ENCODE measurements at places on chromosomes 4 and X.

- no peak for DNase-seq
These were observed 135.1 kb downstream of the IRS4 start for GRCh38 chrX:108601276-108601675.

- no peak for DNase-seq
These were observed 1.0 kb downstream of the LRP2BP start for GRCh38 chr4:185394568-185395237.

GRCh38 chrX:46686003-46686645, 72.8 kb downstream of the SLC9A7 start:
- peak; percentile 0 for DNase-seq

GRCh38 chrX:6266041-6266440, 37.4 kb upstream of the NLGN4X start:
- DNase-seq = no peak

- DNase-seq = peak; percentile 78
These were observed 5.0 kb upstream of the NYX start for GRCh38 chrX:41441934-41442823.

DNA sequence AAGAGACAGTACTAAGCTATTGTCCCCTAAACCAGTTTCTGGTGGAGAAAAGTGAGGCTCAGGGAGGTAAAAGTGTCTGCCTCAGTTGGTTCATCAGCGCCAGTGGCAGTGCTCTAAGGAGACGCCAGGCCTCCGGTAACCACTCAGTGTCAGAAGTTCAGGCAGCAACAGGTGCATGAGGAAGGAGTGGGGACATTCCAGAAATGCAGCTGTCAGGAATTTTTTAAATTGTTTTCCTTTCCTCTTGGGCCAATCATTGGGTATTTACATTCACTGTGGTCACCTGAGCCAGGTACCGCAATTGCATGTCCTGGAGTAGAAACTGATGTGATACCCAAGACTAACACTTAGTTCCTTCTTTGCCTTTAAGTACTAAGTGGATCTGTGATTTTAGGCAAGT, 40.2 kb upstream of the HS3ST1 start:
- DNase-seq = no peak

DNA sequence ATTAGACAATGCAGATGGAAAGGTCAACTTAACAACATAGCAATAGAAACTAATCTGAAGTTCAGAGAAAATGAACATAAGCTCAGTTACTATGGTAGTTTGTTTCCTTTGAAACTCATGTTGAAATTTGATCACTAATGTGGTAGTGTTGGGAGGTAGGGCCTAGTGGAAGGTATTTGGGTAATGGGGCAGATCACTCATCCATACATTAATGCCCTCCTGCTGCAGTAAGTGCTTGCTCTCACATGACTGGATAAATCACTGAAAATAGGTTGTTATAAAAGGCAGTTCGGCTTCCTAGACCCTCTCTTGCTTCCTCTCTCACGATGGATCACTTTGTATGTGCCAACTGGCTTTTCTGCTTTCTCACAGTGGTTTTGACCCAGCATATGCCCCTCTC, 567.4 kb upstream of the GALNT7 start:
- DNase-seq = no peak

GRCh38 chr4:183988874-183989273, 83.8 kb downstream of the STOX2 start:
- DNase-seq = no peak

DNA sequence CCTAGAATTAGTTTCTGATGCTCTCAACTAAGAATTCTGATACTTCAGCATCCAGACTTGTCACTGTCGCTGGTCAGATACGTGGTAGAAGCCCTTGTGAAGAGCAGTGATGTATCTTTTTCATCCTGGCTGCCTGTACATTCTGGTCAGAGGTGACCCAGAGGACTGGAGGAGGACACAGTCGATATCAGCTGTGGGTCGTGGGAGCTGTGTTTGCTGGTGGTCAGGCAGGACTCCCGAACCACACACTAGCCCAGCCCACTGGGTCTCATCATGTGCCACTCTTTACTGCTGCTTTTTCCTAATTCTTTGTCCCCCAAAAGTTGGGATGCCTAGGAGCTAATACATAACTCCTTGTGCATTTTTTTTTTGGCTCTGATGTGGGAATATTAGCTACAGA, 6.5 kb downstream of the DCUN1D4 start:
- no peak for DNase-seq

DNA sequence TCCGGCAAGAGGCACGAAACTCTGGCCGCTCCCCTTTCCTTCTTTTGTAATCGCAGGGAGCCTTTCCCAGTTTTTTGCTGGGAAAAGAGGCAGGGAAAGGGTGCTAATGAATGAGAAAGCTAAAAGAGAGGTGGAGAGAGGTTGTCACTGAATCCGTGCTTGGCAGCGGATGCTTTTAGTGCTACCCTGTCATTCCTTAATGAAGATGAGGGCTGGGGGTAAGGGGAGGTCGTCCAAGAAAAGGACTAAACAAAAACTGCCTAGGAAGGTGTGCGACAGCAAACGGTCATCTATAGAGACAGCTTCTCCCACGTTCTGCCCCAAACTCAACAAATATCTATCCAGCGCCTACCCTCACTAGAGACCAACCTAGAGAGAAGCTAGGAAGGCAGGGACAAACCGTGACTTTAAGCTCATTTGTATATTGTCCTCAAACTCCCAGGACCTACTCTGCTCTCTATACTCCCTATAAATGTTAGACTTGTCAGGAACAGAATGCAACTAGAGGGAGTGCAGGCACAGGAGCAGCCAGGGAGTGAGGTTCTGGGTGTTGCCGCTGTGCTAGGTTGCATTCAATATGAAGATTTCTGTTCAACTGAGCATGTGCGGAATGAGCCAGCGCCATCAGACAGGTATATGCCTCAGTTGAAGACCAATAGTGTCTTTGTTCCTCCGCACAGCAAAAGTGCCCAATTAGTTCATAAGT, 777 bp upstream of the CASK start:
- DNase-seq = peak; percentile 4

- DNase-seq = no peak
These were observed 35.6 kb upstream of the CDKN2AIP start for GRCh38 chr4:183408796-183409195.

DNA sequence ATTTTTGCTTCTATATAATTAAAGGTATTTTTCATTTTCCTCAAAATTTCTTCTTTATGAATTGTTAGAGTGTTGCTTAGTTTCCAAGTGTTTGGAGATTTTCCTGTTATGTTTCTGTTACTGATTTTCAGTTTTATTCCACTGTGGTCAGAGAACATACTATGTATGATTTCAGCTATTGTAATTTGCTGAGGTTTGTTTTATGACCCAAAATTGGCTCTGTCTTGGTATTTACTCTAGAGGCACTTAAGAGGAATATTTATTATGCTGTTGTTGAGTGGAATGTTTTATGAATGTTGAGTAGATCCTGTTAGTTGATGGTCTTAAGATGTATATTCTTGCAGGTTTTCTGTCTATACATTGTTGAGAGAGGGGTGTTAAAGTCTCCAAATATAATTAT, 263.5 kb downstream of the PABPC4L start:
- no peak for DNase-seq
